ENCODE measurements at places on chromosomes 11 and 22.

GRCh38 chr11:86869531-86869930, 69.2 kb downstream of the PRSS23 start:
- DNase-seq: no peak

DNA sequence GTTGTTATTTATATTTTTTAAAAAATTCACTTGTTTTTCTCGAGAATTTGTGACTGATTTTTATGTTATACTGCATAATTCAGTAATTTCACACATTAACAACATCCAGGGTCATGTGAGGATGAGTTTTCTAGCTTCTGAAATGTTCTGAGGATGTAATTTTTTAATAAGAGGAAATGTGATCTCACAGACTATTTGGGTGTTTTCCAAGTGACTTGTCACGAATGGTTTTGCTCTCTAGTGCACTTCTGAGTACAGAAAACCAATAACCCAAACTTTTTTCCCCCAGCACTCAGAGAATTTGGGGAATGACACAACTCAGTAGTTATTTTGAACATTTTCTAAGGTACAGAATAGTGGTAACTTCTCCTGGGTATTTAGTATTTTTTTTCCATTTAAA, 821.1 kb upstream of the ARHGAP42 start:
- no peak for DNase-seq

DNA sequence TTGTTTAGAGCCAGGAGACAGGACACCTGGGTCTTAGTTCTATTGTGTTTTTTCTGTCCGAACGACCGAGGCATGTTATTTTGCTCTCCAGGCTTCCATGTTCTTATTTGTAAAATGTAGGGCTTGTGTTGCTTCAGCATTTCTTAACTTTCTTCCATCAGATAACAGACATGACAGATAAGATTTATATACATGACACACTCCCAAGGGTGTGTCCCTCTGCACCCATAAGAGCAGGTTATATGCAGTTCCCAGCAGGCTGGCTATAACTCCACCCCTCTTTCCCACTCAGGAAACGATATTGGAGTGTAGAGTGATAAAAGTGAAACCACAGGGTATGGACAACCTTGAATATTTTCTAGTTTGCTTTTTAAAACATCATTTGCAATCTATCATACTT, 65.8 kb downstream of the APIP start:
- no peak for DNase-seq

DNA sequence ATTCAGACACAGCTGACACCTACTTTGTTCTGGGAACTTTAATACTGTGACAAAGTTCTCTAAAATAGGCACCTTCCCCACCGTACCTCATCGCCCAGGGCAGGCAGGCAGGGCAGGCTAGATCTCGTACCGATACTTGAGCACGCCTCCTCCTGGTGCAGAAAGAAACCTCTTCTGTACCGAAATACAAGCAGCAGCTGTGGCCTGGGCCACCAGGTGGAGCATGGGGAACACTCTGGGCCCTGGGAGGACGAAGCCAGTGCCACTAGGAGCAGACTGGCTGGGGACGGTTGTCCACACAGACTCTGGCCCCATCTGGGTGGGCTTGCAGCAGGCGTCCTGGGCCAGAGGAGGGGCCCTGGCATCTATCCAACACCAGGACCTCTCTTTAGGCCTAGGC, 12.8 kb downstream of the PMM1 start:
- no peak for DNase-seq

GRCh38 chr22:38222797-38223119, 21.0 kb downstream of the MAFF start:
- no peak for DNase-seq

GRCh38 chr11:47448566-47449427, at the start of gene RAPSN:
Gene RAPSN, minus strand, starts transcription at chr11:47449136. Its CDS starts 172 bp downstream, at chr11:47448964.
- no peak for DNase-seq

DNA sequence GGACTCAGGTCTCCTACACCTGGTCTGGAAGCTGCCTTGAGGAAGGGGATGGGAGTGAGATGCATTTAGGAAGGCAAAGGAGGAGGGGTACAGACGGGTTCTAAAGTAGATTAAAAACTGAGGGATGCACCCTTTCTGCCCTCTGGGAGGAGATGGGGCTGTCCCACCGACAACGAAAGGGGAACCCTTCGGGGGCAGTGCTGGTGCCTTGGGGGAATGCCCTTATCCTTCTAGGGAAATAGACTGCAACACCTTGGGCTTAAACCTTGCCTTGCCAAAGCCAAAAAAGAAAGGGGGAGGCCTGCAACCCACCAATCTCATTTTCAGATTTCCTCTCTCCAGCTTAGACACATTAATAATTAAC, 89.8 kb downstream of the PLEKHA7 start:
- DNase-seq: no peak

DNA sequence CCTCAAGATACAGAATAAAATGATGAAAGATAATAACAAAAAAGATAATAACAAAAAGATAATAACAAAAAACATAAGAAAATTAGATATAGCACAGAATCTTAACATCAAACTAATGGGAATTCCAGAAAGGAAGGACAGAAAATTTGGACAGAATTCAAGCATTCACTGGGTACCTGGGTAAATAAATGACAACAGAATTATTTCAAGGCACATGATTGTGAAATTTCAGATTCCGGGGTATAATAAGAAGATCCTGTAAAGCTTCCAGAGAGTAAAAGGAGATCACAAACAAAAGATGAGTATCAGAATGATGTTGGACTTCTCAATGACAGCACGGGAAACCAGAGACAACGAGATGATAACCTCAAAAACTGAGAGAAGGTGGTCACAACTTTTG, 42.1 kb upstream of the OR9Q1 start:
- no peak for DNase-seq

- no peak for DNase-seq
Measured at GRCh38 chr11:105005451-105005845, 17.5 kb downstream of the CASP5 start.

- DNase-seq: no peak
Measured at GRCh38 chr22:46976143-46976542, 213.7 kb downstream of the TBC1D22A start.

GRCh38 chr11:68053117-68053516, 14.3 kb downstream of the TCIRG1 start:
- DNase-seq: no peak

GRCh38 chr11:15969701-15970329, 386.5 kb downstream of the SOX6 start:
- DNase-seq: no peak

- no peak for DNase-seq
Measured at GRCh38 chr22:22461111-22461510, 47.4 kb downstream of the ZNF280B start.

DNA sequence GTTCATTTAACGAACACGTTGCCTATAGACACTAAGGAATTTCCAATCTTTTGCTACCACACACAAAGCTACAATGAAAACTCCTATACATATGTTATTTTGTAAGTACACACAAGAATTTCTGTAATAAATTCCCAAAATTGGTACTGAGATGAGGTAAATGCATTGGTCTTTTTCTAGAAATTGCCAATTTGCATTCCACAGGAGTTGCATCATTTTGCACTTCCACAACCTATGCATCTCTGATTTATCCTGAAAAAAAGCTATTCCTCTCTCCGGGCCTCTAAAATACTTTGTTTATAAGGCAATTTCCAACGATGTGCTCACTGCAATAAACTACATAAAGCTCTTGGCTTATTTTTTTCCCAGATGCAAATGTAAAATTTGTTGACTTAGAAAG, 24.9 kb downstream of the IMMP1L start:
- DNase-seq: no peak

DNA sequence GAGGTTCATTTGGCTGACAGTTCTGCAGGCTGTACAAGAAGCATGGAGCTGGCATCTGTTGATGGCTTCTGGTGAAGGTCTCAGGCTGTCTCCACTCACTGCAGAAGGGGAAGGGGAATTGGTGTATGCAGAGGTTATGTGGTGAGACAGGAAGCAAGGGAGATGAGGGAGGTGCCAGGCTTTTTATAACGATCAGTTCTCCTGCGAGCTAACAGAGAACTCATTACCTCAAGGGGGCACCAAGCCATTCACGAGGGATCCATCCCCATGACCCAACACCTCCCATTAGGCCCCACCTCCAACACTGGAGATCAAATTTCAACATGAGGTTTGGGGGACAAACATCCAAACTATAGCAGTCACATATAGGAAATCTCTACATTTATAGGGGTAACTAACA, 38.7 kb upstream of the E2F8 start:
- no peak for DNase-seq

- no peak for DNase-seq
Measured at GRCh38 chr11:44884056-44884455, 66.6 kb downstream of the TP53I11 start.

DNA sequence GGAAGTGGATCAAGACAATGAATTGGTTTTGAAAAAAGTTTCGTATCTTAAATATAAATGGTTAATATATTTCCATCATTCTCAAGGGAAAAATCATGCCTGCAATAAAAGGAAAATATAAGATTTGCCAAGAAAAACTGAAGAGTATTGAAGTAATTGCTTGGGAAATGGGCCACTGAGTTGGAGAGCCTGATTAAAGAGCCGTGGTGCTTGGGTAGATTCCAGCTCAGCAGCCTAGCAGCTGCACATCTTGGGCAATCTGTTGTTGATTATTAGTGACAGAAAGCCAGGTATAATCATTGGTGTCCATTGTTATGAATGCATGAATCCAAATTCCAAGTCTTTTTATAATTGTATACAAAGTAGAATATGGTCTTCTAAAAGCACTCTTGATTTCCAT, 800.9 kb upstream of the CHORDC1 start:
- DNase-seq: no peak

DNA sequence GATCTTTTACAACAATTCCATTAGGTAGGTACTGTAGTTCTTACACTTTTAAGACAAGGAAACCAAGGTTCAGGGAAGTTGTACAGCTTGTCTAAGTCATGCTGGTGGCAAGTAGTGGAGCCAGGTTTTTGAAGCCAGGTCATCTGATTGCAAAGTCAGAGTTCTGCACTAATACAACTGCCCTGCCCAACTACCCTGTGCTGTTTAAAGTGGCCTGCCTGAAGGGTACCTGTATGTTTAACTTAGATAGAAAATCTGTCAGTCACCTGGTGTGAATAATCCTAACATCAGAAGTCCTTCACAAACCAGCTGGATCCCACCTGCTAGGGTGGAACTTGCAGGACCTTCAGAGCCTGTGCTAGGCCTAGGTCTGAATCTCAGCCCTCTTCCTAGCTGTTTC, 44.2 kb downstream of the ARFGAP2 start:
- DNase-seq: no peak

GRCh38 chr11:101960231-101960630, 43.9 kb upstream of the ANGPTL5 start:
- DNase-seq: no peak

- DNase-seq: no peak
Measured at GRCh38 chr11:1659506-1659905, 29.9 kb downstream of the KRTAP5-5 start.

GRCh38 chr11:108854346-108854745, 189.5 kb downstream of the DDX10 start:
- no peak for DNase-seq

DNA sequence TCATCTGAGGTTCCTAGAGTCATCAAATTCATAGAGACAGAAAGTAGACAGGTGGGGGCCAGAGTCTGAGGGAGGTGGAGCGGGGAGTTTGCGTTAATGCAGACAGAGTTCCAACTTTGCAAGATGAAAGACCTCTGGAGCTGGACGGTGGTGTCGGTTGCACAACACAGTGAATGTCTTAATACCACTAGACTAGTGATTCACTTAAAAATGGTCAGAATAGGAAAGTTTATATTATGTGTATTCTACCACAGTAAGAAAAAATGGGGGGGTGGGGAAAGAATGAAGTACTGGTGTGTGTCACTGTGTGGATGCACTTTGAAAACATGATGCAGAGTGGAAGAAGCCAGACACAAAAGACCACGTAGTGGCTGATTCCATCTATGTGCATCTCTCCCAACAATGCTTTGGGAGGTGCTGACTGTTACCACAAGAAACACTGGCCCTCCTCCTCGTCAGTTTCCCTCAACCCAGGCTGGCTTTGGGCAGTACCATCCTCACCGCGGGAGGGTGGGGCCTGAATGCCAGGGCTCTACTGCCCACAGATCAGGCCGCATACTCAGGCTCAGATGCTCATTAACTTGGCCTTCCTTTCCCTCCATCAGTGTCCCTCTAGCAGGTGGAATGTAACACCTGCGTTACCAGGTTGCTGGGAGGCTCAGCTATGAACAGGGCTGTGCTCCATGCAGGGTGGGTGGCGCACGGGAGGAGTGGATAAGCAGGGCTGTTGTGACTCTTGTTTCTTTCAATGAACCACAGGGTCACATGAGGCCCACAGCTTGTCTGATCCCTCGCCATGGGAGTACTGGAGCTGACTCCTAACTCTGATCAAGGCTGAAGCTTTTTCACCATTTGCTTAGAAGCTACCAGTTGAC, 297.0 kb downstream of the CTTN start:
- no peak for DNase-seq

DNA sequence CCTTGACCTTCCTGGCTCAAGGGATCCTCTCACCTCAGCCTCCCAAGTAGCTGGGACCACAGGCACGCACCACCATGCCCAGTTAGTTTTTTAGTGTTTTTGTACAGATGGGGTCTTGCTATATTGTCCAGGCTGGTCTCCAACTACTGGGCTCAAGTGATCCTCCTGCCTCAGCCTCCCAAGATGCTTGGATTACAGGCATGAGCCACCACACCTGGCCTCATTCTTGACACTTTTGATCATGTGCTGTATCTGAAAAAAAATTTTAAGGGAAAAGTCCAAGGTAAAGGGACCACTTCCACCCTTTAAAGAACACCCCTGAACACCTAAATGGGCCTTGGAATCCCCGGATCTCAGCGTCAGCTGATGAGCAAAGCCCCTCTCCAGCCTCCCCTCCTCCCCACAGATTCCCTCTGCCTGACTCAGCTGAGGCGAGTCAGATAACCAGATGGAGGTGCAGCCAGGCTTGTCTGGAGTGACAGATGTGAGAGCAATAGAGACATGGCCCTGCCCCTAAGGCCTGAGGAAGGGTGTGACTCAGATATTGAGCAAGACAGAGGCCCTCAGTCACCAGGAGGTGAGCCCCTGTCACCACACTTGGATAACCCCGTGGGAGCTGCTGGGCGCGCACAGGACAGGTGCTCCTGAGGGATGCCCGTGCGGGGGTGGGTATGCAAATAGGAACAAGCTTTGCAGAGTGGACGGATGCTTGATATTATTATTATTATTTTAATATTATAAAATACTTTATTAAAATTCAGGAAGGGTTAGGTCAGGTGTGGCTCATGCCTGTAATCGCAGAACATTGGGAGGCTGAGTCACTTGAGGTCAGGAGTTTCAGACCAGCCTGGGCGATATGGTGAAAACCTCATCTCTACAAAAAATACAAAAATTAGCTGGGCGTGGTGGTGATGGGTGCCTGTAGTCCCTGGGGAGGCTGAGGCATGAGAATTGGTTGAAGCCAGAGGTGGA, 5.0 kb upstream of the CCDC88B start:
- DNase-seq: no peak

- DNase-seq: no peak
Measured at GRCh38 chr22:25661073-25661472, 80.9 kb upstream of the MYO18B start.

DNA sequence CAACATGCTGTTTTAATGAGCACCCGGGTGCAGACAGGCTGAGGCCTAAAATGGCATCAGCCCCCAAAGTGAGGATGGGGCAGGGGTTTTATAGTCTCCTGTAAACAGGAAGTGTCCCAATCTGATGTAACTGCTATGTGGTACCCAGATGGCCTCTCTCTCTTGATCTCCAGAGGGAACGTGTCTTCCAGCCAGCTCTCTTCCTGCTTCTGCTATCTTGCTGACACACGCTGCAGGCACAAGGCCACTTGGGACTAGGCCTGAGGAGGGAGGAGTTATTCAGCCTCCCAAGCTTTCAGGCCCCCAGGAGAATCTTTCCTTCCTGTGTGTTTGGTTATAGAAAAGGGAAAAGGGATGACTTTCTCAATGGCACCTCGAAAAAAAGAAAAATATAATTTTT, 11.4 kb upstream of the VSTM5 start:
- DNase-seq: no peak

- DNase-seq: no peak
Measured at GRCh38 chr11:128580612-128581011, 6.7 kb downstream of the ETS1 start.

Data from NCI-H2081 treated with DMSO at 0.1 percent for 48 hours (cell line).